ENCODE measurements at places on chromosomes 5 and 9.

DNA sequence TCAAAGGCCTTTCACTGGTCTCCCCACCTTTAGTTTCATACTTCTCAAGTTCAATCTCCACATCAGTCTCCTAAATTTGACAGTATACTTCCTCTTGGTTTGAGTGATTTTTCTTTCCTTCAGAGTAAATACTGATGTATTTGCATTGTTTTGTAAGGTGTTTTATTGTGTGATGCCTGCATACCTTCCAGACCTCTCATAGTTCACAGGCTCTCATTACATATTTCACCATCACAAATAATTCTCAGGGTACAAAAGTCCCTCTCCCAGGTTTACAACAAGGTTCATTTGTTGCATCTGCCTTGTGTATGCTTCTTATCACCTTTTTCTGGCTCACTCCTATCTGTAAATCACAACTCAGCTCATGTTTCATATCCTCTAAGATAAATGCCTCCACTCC lies 22.2 kb upstream of the TUSC1 start:
- DNase-seq, result no peak

DNA sequence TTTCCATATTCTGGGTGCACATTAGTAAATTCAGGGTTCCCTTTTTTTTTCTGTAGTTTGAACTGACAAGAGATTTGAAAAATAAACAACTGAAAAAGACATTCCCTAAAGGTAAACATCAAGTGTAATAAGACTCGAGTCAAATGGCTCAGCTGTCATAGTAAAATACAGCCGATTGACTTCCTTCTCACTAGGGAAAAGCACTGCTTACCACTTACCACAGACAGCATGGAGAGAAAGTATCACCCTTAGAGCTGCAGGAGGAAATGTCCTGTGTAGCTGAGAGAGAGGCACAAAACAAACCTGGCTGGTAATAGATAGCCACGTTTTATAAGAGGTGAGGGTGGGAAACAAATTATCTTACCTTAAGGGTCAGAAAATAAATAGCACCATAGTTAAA lies 12.1 kb upstream of the DMAC1 start:
- no peak for DNase-seq

- DNase-seq, result no peak
Observed at GRCh38 chr5:139806726-139807646, 11.4 kb downstream of the PSD2 start.

GRCh38 chr5:146446861-146447733 lies at the start of gene TCERG1:
Gene TCERG1, plus strand, starts transcription at chr5:146447333. Its CDS starts 17 bp downstream, at chr5:146447350.
- peak; percentile 100 for DNase-seq

DNA sequence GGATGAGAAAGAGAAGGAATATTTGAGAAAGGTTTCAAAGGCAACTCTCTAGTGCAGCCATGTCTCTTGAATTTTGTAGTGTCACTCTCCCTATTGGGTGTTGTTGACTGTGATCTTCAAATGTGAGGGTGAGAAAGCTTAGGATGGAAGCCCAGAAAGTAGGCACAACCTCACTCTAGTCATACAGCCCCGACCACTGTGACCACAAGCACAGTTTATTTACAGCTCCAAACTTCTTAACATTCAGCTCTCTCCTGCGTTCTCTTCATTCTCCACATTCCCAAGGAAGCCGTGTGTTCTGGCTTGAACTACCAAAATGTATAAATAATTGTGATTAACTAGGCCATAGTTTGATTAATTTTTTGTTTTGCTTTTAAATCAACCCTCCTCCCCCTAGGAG lies 542.9 kb downstream of the LRRC70 start:
- no peak for DNase-seq

- DNase-seq, result no peak
Observed at GRCh38 chr5:142821733-142822487, 51.7 kb downstream of the ARHGAP26 start.
